Central memory CD8-positive, alpha-beta T cell (primary cell): ENCODE measurements at places on chromosomes 1 and 21.

GRCh38 chr1:19294638-19295037 is 6.1 kb upstream of the AKR7A3 start:
- no peak overlapping the region for H3K27ac ChIP-seq
- H3K4me1 ChIP-seq = no peaks in the 10 kb centered on the region
- no peaks in the 10 kb centered on the region for H3K36me3 ChIP-seq
- H3K27me3 ChIP-seq = peaks cover under 1% of the 10 kb centered on the region

DNA sequence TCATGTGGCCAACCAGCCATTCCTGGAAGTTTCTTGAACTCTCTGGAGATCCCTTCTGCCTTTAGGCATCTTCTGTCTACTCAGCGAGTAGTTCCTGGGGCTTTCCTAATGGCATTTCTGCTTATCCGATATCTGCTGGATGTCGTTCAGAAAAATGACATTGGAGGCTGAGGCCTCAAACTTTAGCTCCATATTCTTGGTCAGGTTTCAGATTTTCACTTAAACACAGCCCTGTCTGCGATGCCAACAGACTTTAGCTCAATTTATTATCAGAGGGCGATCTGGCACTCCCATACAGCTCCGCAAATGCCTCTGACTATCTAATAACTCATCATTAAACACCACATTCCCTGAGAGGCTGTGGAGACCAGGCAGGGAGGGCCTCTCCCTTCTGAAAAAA is 46.3 kb upstream of the ETS2 start:
- no peak overlapping the region for H3K4me3 ChIP-seq
- H3K4me1 ChIP-seq = peaks cover 8% of the 10 kb centered on the region
- no peak overlapping the region for H3K27ac ChIP-seq
- H3K27me3 ChIP-seq = no peaks in the 10 kb centered on the region
- no peak for DNase-seq
- no peaks in the 10 kb centered on the region for H3K36me3 ChIP-seq

GRCh38 chr1:46903481-46903880 is 37.8 kb downstream of the CYP4A11 start:
- H3K4me3 ChIP-seq = no peak overlapping the region
- H3K36me3 ChIP-seq = no peaks in the 10 kb centered on the region

DNA sequence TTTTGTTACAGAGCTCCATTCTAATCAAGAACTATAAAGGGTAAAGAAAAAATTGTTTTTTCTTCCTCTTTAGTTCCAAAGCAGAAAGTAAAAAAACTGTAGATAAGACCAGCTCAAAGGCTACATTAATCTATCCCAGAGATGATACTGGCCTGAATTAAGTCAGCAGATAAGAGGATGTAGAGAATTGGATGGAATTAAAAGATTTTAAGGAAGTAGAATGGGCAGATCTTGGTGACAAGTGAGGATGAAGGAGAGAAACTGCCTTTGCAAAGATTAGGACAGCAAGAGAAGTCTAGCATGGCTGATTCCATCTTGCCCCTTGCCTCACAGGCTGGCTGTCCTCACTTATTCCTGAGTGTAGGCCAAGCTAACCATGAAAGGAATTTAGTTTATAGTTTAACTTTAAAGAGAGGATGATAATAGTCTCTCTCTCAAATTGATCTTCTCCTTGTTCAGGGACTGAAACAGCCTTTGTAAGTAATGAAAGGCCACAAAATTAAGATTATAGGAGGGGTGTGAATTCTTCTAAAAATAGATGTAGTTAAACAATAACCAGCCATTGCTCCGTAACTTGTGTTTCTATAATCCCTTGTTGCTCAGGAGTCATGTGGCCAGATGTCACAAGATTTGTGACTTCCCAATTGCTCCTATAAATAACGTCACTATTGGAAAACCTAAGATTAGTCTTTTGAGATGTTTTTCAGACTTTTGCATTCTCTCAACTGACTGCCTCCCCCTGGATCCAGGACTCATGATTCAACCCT is 265.0 kb upstream of the USP24 start:
- no peak overlapping the region for H3K4me3 ChIP-seq
- H3K4me1 ChIP-seq = no peaks in the 10 kb centered on the region
- H3K27me3 ChIP-seq = peaks cover 72% of the 10 kb centered on the region
- H3K27ac ChIP-seq = no peak overlapping the region
- H3K36me3 ChIP-seq = no peaks in the 10 kb centered on the region

- peaks cover 37% of the 10 kb centered on the region for H3K36me3 ChIP-seq
- peak overlapping the region; percentile 96 for H3K4me3 ChIP-seq
- H3K4me1 ChIP-seq = peaks cover 53% of the 10 kb centered on the region
- H3K27me3 ChIP-seq = no peaks in the 10 kb centered on the region
- H3K27ac ChIP-seq = peak overlapping the region; percentile 97
Measured at GRCh38 chr1:181089017-181089675, 646 bp downstream of the IER5 start.

DNA sequence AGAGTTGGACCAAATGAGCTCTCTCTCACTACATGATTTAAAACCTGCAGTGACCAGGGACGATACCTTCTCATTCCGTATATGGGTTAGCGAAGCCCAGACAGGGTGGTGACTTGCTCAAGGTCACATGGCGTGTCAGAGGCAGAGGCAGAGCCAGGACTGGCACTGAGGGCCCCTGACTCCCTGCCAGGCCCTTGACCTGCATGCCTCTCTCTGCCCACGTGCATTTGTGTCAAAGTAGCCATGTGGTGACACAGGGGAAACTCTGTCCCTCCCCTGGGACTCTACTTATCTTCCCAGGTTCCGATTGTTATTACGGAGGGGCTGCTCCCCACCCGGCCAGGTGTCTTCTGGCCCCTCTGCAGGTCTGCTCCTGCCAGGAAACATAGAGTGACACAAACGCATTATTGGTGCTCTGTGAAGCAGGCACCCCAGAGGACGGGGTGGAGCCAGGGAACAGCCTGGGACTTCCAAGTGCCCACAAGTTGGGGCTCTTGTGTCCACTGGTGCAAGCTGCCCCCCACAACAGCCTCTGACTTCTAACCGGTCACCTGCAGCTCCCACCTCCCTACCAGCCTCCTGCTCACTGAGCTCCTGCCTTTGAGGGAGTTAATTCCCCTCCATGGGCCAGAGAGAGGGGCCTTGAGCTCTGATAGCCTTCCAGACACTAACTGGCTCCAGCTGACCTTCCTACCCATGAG is 7.3 kb upstream of the TINAGL1 start:
- H3K4me1 ChIP-seq = no peaks in the 10 kb centered on the region
- H3K36me3 ChIP-seq = no peaks in the 10 kb centered on the region
- no peak overlapping the region for H3K27ac ChIP-seq
- H3K4me3 ChIP-seq = no peak overlapping the region
- no peak for DNase-seq
- H3K27me3 ChIP-seq = peaks cover 85% of the 10 kb centered on the region

- H3K27me3 ChIP-seq = no peaks in the 10 kb centered on the region
- peak overlapping the region; percentile 94 for H3K4me3 ChIP-seq
Measured at GRCh38 chr1:3898994-3899753, 898 bp downstream of the C1orf174 start.

GRCh38 chr1:98426092-98426491 is 235.4 kb upstream of the SNX7 start:
- H3K27ac ChIP-seq = no peak overlapping the region
- H3K27me3 ChIP-seq = no peaks in the 10 kb centered on the region
- no peaks in the 10 kb centered on the region for H3K36me3 ChIP-seq
- H3K4me1 ChIP-seq = no peaks in the 10 kb centered on the region
- H3K4me3 ChIP-seq = no peak overlapping the region

GRCh38 chr1:49185450-49185980 is 408.8 kb upstream of the BEND5 start:
- H3K4me3 ChIP-seq = no peak overlapping the region
- H3K36me3 ChIP-seq = no peaks in the 10 kb centered on the region
- no peak overlapping the region for H3K27ac ChIP-seq
- H3K4me1 ChIP-seq = no peaks in the 10 kb centered on the region
- H3K27me3 ChIP-seq = no peaks in the 10 kb centered on the region

DNA sequence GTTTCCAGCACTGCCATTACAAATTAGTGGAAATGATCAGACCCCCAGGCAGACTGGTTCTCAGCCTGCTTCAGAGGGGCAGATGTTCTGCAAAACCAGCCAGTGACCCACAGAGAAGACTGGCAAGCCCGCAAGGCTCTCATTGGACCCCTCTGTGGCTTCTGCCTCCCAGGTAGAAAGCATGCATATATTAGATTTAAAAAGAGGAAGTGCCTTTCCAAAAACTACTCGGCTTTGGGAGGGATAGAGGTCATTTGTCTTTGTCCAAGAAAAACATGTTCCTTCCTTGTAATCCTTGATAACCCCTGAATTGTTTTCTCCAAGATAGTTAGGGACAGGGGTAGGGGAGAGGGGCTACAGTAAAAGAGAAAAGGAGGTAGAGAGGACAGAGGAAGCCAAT is 11.8 kb downstream of the HIVEP3 start:
- no peaks in the 10 kb centered on the region for H3K36me3 ChIP-seq
- peaks cover 47% of the 10 kb centered on the region for H3K4me1 ChIP-seq
- H3K27ac ChIP-seq = no peak overlapping the region

- no peaks in the 10 kb centered on the region for H3K4me1 ChIP-seq
- no peaks in the 10 kb centered on the region for H3K36me3 ChIP-seq
- no peak within 1 kb of the TSS for H3K27ac ChIP-seq
- DNase-seq = no peak
- no peak within 1 kb of the TSS for H3K4me3 ChIP-seq
- H3K27me3 ChIP-seq = peaks cover 83% of the 10 kb centered on the region
Measured at GRCh38 chr1:205042911-205043806, at the start of gene CNTN2. CNTN2 (plus strand) TSS chr1:205043212; CDS start chr1:205053186, 9,974 bp downstream.
